ENCODE measurements at places on chromosomes 13 and 19. TPM values are rescaled to one million over a fixed set of nuclear protein-coding genes. Genes with fewer than 3 reads are reported as not detected.
A peak's percentile ranks its signal among the peaks of the same experiment; 100 is the strongest.

DNA sequence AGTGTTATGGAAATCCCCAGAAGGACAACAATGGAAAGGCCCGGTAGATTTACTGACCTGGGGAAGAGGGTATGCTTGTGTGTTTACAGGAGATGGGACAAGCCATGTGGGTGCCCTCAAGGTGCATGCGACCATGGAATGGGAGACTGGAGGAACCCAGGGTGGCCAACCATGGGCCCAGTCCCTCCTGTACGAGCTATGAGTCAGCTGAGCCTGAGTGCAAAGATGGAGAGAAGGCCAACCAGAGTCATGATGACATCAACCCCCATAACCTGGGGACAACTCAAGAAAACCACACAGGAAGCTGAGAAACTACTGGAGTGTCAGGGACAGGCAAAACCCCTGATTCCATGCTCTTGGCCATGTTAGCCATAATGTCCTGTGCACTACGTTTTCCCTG, 7.8 kb downstream of the ZNF350 start:
- no peak for DNase-seq

GRCh38 chr19:19110410-19111135, 27.7 kb downstream of the TMEM161A start:
- no peak for DNase-seq

- no peak for DNase-seq
Measured at GRCh38 chr19:46297700-46298478, 1.0 kb downstream of the HIF3A start.

DNA sequence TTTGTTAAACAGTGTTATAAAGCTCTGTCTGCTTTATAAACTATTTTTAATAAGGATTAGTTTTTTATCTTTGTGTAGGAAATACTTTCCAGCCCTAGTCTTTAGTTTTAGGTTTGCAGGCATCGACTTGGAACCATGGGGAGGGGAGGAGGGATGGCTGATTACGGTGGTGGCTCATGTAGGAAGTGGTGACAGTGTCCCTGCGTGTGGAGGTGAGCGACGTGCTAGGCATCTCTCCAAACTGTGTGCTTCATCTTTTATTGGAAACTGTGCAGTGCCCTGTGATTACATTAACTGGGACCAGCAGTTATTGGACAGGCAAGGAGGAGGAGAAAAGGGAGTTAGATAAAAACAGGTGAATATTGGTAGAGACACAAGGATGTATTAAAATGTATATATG, 203.8 kb downstream of the ATP8A2 start:
- DNase-seq, result no peak

- DNase-seq, result no peak
Measured at GRCh38 chr13:54989418-54989817, 1960.8 kb downstream of the OLFM4 start.

GRCh38 chr13:109567315-109567714, 219.1 kb downstream of the IRS2 start:
- no peak for DNase-seq

GRCh38 chr19:13812544-13812943, 17.3 kb downstream of the ZSWIM4 start:
- no peak for DNase-seq

DNA sequence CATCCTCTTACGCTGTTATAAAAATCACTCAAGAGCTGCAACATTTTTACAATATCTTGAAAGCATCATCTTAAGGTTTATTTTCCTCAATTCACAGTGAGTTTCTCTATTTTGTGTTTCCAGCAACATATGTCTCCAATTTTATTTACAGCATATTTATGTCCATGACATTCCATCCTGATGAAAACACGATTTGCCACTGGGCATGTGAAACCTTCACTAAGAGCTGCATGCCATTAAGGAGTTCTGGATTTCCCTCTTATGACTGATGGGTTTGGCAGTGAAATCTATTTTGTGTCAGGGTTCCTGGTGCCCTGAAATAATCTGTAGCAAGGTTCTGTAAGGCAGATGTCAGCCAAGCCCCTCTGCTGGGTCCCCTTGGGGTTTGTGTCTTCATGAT, 527.6 kb upstream of the KLF12 start:
- DNase-seq, result no peak

GRCh38 chr19:7682175-7682855, 1.7 kb downstream of the TRAPPC5 start:
- peak; percentile 49 for DNase-seq

DNA sequence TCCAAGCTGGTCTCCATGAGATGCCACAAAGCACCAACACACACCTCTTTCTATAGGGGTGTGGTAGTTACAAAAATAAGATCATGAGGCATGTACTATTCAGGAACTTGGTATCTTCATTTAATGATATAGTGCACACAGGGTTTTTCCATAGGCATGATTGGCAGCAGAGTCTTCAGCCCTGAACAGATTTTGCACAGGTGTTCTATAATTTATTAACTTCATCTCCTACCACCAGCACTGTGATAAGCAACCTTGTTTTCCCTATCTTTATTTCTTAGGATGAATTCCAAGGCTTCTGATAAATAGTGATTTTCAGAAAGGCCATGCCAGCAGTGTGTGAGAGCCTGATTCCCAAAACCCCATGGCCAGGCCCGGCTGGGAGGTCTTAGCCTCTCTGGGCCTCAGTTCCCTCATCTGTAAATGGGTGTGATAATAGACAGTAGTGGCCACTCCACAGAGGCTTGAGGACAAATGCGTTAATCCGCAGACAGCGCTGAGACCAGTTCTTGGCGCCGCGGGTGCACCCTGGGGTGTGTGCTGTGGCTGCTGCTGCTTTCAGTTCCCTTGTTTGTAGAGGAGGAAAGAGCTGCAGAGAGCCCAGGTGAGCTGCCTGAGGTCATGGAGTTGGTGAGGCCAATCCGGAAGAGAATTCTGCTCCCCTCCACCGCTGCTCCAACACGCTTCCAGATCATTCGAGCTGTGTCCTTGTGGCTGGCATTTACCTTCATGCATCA, 33.1 kb downstream of the DHRS12 start:
- no peak for DNase-seq

GRCh38 chr19:6011206-6011605, 33.3 kb upstream of the RANBP3 start:
- no peak for DNase-seq

DNA sequence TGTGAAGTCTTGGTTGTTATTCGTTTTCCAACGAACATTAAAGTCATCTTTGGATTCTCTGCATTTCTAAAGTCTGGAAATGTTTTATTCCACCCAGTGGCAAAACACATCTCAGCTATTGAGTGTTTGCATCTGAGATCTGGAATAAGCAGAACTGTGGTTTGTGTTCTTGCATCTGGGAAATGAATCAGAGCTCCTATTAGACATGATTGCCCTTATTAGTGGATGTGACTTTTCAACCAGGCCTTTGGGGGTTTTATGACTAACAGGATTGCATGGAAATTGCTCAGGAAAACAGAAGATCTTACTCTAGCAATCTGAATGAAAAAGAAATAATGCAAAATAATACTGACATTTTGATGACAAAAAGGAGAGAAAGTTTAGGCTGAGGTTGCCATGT, 488.8 kb downstream of the IRS2 start:
- DNase-seq, result no peak

- DNase-seq, result no peak
Measured at GRCh38 chr13:75468098-75468497, 13.9 kb downstream of the TBC1D4 start.

GRCh38 chr13:42751693-42752092, 29.7 kb upstream of the FAM216B start:
- DNase-seq, result no peak

DNA sequence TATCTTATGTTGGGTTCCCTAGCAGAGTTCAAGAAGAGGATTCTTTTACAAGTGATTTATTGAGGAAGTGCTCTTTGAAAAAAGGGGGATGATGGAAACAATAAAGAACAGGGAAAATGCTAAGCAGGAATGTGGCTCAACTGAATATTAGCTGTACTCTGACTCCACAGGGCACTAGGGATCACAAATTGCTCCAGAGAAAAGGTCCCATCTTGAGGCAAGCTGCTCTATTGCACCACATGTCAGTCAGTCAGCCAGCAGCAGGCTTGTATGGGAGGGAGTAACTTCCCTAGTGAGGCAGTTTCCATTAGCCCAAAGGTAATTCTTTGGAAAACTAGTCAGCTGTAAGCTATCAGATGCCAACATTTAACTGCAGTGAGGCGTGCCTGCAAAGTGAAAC, 73.3 kb upstream of the FNDC3A start:
- DNase-seq, result no peak

GRCh38 chr19:6730153-6730804, 7.1 kb downstream of the GPR108 start:
- no peak for DNase-seq

SIPA1L3 gene
- 8.6 TPM for total RNA-seq

CBY2 gene
- not detected for total RNA-seq

LGI4 gene
- 14.2 TPM for total RNA-seq

NPAS1 gene
- total RNA-seq, result 5.8 TPM
